ENCODE measurements at places on chromosomes 1 and 21.

DNA sequence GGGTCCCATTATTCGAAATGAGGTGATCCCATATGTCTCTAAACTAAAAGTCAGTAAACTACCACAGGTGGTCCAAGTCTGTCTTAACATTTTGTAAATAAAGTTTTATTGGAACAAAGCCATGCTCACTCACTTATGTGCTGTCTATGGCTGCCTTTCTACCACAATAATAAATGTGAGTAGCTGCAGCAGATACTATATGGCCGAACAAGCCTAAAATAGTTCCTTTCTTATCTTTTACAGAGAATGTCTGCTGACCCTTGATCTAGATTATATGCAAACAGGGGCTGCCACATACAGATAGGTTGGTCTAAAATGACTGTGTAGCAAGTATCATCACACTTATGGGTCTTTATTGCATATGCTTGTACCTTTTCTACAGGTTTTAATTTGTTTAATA, 140.0 kb downstream of the VAV3 start:
- DNase-seq = no peak

GRCh38 chr21:25637851-25638659, 1.0 kb upstream of the JAM2 start:
- no peak for DNase-seq

- no peak for DNase-seq
Measured at GRCh38 chr1:35426097-35426586, 131.1 kb downstream of the KIAA0319L start.

DNA sequence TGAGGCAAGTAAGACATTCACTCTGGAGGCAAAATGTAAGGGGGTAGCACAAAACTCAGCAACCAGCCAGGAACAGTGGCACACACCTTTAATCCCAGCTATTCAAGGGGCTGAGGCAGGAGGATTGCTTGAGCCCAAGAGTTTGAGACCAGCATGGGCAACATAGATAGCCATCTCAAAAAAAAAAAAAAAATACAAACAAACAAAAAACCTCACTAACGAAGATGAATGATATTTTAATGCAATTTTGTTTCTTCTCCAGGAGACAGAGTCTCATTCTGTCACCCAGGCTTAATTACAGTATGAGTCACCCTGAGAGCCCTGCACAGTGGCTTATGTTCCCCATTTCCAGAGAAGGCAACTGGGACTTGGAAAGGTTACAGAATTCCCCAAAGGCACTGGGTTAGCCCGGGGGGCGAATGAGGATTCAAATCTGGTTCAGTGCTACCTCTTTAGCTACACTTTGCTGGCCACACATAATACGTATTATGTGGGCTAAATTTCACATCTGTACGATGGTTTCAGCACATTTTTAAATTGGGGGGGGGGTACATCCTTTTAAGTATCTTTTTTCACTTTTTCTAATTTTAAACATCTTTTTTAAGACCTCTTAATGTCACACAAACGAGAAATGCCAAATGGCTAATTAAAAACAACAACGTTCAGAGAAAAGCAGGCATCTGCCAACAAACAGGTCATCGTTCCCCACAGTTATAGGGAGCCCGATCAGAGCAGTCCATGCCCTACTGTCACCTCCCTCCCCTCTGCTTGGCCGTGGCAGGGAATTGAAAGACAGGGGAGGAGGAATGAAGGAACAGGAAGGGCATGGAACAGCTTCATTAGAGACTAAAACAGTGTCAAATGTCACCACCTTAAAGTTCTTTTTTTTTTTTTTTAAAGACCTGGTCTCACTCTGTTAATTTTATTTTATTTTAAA, 3.5 kb downstream of the CELA2A start:
- no peak for DNase-seq

- DNase-seq = no peak
Measured at GRCh38 chr1:65495137-65495536, 74.7 kb downstream of the LEPR start.

DNA sequence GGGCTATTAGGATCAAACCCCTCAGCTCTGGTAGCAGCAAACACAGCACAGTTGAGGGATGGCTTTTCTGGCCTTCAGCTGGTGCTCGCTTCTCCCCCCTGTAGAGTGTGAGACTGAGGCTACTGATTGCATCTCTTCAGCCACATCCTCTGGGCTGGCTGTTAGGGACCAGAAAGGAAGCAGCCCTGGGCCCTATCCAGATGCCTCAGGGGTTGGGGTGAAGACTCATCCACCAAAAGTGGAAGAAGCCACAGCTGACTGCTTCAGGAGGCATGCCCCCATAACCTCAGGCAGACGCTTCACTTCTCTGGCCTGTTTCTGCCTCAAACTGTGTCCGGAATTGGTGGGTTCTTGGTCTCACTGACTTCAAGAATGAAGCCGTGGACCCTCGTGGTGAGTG, 6.2 kb upstream of the TMEM200B start:
- no peak for DNase-seq

DNA sequence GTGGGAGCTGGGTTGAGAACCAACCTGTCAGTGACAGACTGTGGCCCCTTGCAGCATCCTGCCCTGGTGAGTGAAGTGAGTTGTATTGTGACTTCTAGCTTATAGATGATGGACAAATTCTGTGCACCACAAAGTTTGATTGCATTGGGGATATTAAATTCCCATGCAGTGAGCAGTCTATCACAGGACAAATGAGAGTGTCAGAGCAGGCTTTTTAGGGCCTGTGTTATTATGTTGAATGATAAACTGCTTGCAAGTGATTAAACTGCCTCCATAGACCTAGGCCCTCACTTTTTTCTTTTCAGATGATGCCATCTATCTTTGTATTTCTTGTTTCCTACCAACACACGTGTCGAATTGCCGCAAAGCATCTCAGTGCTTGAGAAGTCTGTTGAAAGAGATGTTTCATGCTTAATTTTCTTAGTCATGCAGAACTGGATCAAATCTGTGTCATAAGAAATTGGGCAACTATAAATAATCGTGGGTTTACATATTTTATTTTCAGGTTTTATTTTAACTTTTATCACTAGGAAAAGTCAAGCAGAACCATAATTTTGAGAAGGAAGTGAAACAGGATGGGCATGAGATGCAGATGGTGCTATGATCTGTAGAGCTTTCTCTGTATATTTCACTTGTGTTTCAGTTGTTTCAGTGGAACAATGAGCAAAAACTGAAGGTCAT, 199.2 kb downstream of the S1PR1 start:
- DNase-seq = no peak

DNA sequence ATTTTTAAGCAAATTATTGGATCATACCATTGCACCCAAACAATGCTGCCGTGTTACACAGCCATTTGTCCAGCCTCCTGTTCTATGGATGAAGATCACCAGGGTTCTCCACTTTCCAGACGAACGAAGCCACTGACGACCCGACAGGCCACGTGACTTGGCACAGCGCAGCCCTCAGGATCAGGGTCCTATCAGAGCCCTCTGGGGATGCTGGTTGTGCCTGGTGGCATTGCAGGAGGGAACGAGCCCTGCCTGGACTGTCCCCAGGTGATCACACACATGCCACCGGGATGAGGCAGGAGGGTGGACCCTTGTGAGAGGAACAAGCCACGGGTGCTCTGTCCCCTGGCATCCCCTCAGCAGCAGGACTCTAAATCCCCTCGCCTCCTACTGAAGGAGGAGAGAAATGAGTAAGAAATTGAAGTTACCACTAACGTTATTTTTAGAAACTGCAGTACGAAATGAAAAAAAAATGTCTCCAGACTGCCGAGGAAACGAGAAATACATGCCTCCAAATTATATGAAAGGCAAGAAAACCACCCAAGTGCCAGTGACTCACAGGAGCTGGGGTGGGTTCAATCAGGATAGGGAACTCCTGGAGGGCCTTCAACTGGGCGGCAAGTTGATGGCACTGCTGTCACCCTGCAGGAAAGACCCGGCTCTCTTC, 58.7 kb upstream of the PDE9A start:
- DNase-seq = no peak

- DNase-seq = no peak
Measured at GRCh38 chr1:91553177-91553591, 52.5 kb downstream of the CDC7 start.

DNA sequence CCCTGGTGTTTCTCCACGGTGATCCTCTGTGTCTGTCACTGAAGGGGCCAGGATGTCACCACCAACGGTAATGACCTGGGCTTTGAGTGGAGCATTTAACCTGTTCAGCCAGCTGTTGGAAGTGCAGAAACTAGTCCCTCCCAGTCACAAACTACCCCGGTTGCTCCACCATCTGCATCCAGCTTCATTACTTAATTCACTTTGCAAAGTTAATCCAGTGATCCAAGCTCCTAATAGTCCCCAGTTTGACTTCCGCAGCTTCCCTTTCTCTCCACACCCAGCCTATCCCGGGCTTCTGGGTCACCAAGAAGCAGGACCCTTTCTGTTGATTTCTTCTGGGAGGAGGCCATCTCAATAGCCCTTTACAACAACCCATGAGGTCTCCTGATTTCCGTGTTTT, 63.5 kb downstream of the MDM4 start:
- no peak for DNase-seq

DNA sequence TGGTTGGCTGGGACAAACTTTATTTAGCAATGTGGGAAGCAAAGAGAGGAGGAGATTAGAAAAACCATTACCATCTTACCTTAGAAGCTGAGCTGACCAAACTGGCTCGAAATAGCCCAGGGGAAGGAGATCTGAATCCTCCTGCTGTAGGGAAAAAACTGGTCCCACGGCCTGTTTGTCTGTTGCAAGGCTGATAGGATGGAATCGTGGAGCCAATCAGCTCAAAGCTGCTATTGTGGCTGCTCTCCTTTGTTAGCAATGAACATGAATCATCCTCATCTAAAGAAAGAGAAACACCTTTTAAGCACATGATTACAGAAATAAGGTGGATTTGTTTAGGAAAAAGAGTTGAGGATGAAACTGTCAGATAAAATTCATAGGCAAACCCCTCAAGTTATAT, 21.5 kb downstream of the CLSPN start:
- DNase-seq = no peak

GRCh38 chr1:93613898-93614297, 67.7 kb downstream of the BCAR3 start:
- no peak for DNase-seq

DNA sequence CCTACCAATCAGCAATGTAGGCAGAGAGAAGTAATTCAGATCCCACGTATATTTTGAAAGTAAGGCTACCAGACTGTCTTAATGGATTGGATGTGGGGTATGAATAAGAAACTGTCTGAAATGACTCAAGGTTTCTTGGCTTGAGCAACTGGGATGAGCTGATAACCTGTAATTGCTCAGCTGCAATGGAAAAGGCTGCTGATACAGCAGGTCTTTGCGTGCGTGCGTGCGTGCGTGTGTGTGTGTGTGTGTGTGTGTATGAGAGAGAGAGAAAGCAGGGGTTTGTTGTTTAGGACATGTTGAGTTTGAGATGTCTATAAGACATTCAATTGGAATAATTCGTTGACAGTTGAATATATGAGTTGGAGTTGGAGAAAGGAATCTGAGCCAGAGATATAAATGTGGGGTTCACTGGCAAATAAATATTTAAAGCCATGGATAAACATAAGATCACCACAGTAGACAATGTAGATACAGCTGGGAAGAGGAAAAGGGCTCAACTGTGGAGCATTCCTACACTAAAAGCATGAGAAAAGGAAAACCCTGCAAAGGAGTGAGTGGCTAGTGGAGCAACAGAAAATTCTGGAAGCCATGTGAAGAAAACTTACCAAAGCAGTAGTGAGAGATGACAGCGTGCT, 72.9 kb downstream of the UCHL5 start:
- DNase-seq = no peak

- DNase-seq = no peak
Measured at GRCh38 chr1:11052839-11053757, 6.1 kb upstream of the MASP2 start.

DNA sequence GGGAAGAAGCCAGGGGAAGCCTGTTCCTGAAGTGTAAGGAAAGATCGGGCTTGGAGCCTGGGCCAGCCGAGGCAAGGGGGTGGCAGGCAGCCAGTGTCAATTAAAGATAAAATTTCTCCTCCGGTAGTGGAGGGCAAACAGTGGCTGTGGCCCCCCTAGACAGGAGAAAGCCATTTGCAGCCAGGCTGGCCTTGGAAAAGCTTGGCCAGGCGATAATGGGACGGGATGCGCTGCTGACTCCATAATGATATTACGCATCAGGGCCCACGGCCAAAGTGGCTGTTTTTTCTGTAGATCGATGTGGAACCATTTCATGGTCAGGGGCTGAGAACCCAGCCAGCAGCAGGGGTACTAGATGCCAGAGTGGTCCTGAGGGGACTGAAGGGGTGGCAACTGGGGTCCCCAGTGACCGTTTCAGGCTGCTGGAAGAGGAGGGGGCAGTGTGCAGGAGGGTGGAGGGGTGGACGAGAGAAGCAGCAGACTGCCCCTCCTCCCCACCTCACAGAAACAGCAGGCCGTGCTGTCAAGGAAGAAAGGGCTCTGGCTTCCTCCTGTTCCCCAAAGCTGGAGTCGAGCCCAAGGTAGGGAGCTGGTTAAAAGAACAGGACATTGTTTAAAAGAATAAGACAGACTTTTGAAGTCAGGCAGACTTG, 25.2 kb downstream of the KCNC4 start:
- DNase-seq = no peak

- DNase-seq = no peak
Measured at GRCh38 chr21:29504751-29505321, 206.1 kb downstream of the BACH1 start.

- DNase-seq = no peak
Measured at GRCh38 chr1:89466307-89466930, 58.2 kb upstream of the LRRC8B start.

DNA sequence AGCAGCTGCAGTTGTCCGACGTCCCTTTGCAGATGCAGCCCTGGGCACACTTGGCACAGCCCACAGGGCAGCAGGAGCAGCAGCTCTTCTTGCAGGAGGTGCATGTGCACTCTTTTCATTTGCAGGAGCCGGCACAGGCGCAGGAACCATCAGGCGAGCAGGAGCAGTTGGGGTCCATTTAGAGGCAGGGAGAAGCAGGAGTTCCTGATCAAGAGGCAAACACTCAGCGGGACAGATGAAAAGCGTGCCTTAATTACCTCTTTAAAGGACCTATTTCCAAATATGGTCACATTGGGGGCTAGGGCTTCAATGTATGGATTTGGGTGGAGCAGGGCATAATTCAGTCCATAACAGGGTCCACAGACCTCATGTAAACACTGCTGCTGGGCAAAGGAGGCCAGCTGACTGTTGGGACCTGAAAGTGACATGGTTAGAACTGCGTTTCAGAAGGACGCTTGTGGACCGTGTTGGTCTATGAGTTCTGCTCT, 4.3 kb upstream of the CPLANE2 start:
- no peak for DNase-seq

DNA sequence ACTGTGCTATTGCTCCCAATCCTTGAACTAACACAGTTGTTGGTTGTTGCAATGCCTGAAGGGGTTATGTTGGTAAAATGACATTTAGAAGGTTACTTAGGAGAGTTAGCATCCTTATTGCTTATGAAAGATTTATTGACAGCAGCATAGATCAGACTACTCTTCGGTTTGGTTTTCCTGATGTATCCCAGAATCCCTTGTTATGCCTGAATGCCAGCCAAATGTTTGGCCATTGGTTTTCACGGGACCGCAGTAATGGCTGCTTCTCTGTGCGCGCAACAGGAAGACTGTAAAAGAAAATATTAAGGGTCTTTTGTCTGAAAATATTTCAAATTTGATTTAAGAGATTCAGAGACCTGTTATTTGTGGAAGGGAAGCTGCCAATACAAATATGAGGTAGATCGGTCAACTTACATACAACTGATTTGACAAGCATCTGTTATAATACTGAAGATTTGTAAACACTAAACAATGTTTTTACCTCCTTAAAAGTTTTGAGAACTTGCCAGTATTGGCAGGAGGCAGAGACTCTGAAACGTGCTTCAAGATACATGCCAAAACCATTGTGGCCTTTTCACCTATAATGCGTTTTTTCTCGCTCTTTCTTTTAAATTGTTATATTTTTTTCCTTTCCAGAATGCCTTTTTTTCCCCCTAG, 8.3 kb downstream of the NFIA start:
- DNase-seq = no peak

- no peak for DNase-seq
Measured at GRCh38 chr1:197761654-197762053, 13.6 kb downstream of the DENND1B start.

Measured in LNCaP clone FGC (cell line).